ENCODE measurements at places on chromosomes 7 and 10.
A peak's percentile ranks its signal among the peaks of the same experiment; 100 is the strongest.

- no peak for DNase-seq
Measured at GRCh38 chr10:114709984-114710383, 51.9 kb upstream of the ABLIM1 start.

- no peak for DNase-seq
Measured at GRCh38 chr7:91165846-91166230, 98.4 kb upstream of the FZD1 start.

GRCh38 chr10:132785723-132786475 is at the start of gene NKX6-2:
Gene NKX6-2, minus strand, starts transcription at chr10:132786147. Its CDS starts 199 bp downstream, at chr10:132785948.
- DNase-seq = no peak

- DNase-seq = no peak
Measured at GRCh38 chr10:83943920-83944319, 195.4 kb upstream of the GHITM start.

- no peak for DNase-seq
Measured at GRCh38 chr7:34158368-34159153, 253.2 kb downstream of the BMPER start.

GRCh38 chr7:98651760-98652159 is 34.7 kb downstream of the NPTX2 start:
- DNase-seq = no peak

GRCh38 chr10:105797234-105797890 is 1156.3 kb downstream of the SORCS3 start:
- no peak for DNase-seq

GRCh38 chr10:12993595-12993994 is 7.9 kb downstream of the CCDC3 start:
- DNase-seq = no peak

GRCh38 chr7:151745706-151746105 is 131.2 kb downstream of the PRKAG2 start:
- no peak for DNase-seq

DNA sequence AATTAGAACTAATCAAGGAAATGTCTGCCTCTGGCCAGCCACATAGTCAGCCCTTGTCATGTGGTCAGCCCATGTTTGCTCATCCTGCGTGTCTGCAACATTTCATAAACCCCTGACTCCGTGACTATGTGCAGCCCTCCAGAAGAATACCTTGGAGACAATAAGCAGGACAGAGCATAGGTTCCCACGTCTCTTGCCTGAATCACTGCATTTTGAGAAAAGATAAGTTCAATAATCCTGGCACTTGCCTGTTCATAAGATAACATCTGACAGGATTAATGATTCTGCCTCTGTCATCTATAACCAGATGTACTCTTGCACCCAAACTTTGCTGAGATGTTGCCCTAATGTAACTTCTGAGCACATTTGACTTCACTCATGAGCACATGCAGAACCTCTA is 78.4 kb downstream of the AKR1D1 start:
- DNase-seq = no peak

DNA sequence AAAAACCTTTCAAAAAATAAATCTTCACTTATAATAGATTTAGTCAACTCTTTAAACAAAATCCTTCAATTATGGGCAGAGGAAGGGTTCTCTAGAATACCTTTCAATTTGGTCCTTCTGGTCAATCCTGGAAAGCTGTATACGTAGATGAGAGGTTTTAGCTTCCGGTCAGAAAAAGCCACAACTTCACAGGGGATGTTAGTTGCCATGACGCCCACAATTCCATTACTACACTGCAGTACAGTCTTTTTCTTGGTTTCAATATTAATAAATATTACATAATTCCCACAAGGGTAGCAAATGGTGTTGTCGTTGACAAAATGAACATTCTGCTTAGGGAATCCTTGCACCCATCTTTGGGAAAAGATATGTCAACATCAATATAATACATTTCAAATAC is 1.7 kb downstream of the CFAP43 start:
- no peak for DNase-seq

DNA sequence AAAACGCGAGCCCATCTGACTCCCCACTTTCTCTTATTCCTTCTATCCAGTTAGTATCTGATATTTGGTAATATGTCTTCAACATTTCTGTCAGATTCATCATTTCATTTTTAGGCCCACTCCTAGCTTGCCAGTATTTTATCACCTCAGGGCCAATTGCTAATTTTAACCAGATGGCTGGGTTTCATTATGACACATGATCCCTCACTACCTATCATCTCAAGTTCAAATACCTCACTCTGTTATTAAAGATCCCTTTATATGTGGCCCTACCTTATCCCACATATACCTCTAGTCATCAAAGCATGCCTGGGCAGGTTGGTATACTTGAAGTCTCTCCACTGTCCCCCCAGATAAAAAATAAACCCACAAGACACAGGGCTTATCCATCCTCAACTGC is 104.9 kb downstream of the RNLS start:
- DNase-seq = no peak

DNA sequence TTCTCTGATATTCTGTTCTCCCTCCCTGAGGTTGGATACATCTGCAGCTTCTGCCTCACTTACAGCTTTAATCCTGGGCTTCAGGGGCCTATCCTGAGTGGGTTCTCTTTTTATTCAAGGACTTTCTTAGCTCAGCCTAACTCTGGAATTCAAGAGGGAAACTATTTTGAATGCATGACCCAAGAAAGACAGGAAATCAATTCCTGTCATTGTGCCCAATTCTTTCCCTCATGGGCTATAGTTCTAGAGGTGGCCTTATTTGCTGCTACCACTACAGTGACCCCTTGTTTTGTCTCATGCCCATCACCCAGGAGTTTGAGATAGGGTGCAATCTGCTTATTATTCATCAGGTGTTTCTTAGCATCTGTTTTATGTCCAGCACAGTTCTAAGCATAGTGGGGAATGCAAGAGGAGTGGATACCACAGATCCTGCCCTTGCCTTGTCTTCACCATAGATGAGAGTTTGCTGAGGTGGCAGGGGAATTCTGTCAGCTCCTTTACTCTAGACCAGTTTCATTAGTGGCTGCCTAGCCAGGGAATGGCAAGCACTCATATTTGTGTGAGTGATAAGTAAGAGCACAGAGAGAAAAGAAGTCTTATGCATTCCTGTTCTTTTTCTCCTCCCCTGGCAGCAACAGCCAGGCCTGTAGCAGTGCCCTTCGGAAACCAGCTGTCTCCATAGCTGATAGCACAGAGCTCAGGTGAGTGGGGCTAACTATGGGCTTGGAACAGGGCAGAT is 19.4 kb downstream of the STRIP2 start:
- no peak for DNase-seq

DNA sequence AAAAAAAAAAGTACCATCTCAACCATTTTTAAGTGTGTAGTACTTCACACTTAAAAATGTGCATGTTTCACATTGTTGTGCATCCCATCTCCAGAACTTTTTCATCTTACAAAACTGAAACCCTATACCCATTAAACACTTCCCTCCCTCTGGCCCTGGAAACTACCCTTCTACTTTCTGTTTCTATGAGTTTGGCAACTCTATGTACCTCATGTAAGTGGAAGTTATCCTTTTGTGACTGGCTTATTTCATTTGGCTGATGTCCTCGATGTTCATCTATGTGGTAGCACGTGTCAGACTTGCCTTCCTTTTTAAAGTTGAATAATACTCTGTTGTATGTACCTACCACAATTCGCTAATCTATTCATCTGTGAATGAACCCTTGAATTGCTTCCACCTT is 12.2 kb downstream of the KCNMA1 start:
- DNase-seq = no peak

DNA sequence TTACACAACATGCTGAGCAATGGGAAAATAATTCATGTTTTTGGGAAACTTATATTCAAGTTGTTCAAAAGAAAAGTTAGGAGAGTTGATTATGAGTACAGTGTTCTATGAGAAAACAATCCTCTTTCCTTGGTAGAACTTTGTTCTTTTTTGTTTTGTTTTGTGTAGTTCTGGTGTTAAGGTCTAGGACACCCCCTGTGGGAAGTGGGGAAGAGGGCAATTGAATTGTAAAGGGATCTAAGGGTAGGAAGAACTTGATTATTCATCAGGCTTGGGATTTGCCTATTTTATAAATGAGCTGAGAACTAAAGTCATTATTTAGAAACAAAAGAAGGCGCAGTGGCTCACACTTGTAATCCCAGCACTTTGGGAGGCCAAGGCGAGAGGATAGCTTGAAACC is 25.9 kb upstream of the CDK13 start:
- DNase-seq = no peak

DNA sequence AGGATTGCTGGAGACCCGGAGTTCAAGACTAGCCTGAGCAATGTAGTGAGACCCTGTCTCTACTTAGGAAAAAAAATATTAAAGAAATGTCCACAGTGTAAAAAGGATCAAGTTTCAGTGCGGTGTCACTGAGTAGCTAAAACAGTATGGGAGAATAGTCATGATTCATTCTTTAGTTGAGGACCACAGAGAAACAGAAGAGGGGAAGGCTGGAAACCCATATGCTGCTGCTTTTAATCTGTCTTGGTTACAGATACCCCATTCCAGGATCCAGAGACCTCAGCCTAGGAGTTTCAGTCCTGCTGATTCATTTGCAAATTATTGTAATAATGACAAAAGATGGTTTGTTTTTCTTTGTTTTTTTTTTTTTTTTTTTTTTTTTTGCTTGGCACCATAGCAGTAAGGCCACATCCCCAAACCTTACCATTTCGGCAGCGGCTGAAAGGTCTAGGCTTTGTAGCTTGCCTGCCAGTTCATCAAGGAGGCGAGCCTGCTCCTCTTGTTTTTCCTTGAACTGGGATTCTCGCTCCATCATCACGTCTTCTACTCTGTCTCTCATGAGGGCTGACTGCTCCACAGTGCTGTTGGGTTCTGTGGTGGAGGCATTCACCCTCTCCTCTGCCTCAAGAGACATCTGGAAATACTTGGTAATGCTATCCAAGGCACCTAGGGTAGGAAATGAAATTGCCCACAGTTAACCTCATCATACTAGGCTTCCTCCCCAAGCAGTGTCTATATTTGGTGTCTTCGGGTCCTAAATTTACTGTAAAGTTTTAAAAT is 44.2 kb downstream of the DLD start:
- DNase-seq = no peak

DNA sequence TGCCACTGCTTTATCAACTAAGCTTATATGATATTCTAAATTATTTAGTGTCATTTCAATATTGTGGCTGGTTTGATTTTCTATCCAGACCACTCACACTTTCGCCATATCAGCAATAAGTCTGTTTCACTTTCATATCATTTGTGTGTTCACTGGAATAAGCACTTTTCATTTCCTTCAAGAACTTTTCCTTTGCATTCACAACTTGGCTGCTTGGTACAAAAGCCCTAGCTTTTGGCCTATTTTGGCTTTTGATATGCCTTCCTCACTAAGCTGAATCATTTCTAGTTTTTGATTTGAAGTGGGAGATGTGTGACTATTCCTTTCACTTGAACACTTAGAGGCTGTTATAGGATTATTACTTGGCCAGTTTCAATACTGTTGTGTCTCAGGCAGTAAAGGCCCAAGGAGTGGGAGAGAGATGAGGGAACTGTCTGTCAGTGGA is 120.9 kb upstream of the NAMPT start:
- DNase-seq = no peak

- no peak for DNase-seq
Measured at GRCh38 chr10:49162063-49162462, 26.1 kb downstream of the TMEM273 start.

DNA sequence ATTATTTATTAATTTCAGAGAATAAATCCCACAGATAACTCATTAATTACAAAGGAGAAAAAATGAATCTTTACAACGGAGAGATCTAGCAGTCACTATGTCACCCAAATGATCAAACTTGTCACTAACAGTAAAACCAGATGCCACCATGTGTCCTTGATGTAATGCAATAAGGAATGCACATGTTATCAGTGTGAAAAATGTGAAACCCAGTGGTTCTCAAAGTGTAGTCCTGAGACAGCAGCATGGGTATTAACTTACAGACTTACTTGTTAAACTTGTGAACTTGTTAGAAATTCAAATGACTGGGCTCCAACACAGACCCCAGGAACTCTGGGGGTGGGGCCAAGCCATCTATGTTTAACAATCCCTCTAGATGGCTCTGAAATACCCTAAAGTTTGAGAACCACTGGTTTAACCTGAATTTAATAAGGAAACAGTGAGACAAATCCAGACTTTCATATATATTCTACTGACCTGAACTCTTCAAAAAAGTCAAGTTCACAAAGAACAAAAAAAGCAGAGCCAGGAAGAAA is 77.4 kb downstream of the RNLS start:
- DNase-seq = no peak

DNA sequence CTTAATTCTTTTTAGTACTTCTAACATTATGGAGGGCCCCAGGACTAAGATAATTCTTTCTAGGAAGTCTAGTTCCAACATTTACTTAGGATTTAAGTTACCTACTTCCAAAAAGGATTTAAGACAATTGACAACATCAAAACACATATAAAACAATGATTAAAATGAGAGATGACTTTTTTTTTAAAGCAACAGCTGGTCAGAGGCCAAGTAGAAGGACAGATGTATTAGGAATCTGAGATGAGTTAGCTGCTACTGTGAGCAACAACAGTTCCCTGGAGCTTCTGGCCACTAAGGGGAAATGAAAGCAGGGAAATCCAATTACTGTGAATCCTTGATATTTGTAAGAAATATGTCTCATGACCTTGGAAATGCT is 222.3 kb downstream of the PHTF2 start:
- DNase-seq = no peak

DNA sequence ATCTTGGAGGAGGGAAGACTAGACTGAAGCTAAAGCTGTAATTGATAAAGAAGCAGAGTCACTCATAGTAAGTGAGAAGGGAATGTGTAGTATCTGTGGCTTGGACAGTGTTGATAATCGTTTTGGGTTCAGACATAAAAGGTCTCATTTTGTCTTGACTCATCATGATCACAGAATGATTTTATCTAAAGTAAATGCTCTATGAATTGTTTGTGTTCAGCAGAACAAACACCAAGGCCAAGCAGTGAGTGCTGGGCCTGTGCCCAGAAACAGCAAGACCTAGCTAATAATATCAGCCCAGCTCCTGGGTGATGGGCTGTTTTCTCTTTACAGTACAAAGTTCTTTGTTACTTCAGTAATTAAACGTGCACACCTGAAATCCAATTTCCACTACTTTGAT is 26.7 kb upstream of the CD36 start:
- DNase-seq = no peak

DNA sequence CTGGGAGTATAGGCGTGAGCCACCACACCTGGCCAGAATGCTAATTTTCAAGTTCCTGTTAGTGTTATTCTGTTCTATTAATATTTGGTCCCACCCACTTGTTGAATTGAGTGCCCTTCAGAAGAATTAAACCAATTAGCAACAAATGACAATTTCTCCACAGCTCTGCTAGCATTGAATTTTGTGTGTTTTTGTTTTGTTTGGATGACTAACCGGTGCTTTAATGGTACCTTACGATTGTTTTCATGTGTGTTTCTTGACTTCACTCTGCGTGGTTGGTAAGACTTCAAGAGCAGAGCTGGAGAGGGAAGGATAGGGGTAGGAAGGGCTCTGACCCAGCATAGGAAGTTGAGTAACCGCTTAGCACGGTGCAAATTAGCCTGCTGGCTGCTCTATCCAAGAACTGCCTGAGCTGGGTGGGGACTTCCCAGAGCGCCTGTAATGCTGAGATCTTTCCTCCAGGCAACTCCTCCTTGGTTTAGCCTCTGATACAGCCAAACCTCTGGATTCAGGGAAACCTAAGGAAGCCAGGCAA is 4.6 kb downstream of the ARPC1B start:
- DNase-seq = peak; percentile 88

Measured in CD8-positive, alpha-beta T cell (primary cell).